ENCODE measurements at places on chromosomes 7 and 10. TPM values are rescaled to one million over a fixed set of nuclear protein-coding genes. Genes with fewer than 3 reads are reported as not detected.

DNA sequence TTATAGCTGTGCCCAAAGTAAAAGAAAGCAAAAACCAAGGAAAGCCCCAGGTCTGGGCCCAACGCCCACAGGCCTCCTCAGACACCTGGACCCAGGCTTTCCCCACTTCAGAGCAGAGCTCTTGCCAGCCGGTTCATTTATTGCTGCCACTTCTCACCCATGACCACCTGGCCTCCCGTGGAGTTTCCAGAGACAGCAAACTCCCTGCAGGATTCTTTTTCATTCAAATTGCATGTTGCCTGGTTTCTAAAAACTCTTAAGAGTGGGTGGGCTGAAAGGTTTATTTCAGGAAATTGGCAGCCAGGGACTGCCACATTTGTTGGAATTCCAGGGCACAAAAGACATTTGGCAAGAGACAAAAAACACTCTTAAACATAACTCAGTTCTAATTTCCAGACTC lies 4.7 kb downstream of the VOPP1 start:
- no peak for DNase-seq

DNA sequence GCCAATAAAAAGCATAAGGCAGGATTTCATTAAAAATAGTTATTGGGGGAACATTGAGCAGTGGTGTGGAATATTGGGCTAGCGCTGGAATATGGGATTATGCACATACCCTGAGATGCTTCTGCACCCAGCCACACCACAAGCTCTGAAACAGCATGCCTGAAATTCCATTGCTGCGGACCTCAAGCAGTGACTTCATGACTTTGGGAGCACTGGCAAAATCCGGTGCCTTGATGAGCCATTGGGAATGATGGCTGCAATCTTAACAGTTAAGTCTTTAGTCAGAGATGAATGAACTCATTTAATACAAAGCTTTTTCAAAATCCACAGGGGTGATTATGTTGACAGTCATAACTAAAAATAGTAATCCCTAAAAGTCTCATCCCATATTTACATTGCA lies 274.7 kb upstream of the MTPN start:
- no peak for DNase-seq

DNA sequence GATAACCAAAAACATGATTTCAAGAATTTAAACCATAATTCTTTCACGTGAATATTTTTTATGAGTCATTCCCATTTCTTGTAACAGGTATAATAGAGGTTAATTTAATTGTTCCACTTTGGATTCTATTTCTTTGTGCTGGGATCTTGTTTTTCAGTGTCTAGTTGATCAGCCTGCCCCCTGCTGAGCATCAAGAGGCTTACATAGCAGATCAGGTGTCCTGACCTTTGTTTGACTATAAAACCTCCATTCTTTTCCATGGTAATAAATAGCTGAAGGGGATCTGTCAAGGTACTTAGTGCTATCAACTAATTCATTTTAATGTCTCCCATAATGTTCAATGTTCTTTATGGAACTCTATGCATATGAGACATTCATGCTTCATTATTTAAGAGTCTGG lies 4.9 kb downstream of the COL17A1 start:
- DNase-seq = no peak

DNA sequence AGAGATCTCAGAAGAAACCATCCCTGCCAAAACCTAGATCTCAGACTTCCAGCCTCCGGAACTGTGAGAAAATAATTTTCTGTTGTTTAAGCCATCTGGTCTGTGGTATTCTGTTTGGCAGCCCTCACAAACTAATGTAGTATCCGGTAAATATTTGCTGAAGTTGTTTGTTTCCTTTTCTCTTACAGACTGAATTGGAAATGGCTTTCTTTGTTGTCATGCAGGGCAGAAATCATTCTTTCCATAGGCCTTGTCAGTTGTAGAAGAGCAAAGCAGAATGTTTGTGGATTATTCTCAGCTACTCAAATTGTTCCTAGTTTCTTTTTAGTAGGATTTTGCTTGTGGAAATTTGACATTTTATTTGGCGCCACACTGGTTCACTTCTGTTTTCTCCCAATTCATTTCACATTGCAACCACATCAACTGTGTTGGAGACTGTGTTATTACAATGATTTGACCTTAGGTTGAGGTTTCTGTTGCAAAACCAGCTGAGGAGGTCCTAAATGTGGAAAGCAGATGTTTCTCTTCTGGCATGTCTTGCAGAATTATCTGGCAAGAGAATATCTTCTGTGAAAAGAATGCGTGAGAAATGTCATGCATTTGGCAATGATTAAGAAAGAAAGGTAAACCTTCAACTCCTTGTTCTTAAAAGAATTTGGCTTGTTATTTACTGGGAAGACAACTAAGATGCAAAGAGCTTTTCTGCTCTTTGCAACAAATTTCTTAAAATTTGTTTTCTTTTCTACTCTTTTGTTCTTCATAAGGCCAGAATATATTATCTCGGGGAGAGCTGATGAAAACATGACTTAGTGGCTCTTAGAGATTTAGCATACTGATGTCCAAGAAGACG lies 25.8 kb downstream of the ACTA2 start:
- peak; percentile 93 for DNase-seq

Gene TMEM72
- not detected for polyA plus RNA-seq

Gene OLAH
- polyA plus RNA-seq = 0.16 TPM

DNA sequence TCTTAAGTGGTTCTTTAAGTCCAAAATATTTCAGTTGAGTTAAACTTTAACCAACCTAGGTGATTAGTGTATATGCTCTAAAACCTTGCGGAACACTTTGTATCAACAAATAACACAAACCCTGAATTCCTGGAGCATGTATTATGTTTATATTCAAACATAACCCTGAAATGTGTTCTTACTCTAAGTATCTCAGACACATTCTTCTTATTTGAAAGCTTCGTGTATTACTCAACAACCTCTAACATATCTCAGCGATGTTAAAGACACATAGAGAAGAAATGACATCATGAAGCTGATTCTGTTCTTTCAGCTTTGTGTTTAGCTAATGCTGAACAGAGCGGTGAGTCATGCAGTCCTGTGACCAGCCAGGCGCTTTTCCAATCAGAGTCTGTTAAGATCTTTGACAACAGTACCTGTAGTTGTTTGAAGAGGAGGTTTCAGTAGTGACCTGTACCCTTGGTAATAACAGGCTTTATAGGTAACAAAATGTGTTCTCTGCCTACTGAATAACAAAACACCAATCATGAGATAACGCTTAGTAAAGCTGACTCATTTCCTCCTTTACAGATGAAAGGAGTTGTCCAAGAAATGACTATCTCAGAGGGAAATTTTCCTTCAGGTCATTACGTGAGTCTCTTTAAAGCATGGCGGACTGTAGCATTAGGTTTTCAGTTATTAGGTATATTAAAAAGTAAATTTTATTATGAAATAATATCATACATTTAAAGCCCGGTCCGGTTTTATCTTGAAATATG lies 67.3 kb upstream of the KLF6 start:
- DNase-seq = peak; percentile 63

- DNase-seq = no peak
Observed at GRCh38 chr10:77187376-77187999, 450.1 kb downstream of the KCNMA1 start.

GRCh38 chr10:652233-652632 lies 37.2 kb downstream of the DIP2C start:
- peak; percentile 26 for DNase-seq

Gene ZCCHC24
- polyA plus RNA-seq = 71.5 TPM

Gene OR9A2
- polyA plus RNA-seq = not detected

Gene IDI2
- polyA plus RNA-seq = not detected

Measured in muscle of back (tissue), 13 donors.